ENCODE measurements at places on chromosomes 11 and 22.

DNA sequence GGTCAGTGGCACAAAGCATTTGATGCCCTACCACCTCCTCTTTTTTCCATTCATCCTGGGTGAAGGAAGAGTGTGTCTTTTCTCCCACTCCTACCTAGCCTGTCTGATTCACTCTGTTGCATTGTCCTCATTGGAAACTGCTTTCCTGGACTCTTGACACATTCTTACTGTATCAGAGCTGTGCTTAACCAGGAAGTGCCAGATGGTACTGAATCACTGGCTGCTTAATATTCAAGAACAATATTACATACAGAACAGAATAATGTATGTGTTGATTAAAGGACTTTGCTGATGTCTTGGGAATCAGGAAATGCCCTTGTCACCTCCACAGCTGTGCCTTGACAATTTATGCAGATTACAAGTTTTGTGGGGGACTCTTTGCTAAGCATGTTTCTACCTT, 44.4 kb downstream of the SVIP start:
- peak; percentile 76 for DNase-seq

GRCh38 chr11:17382046-17382728, 6.3 kb downstream of the KCNJ11 start:
- DNase-seq: no peak

DNA sequence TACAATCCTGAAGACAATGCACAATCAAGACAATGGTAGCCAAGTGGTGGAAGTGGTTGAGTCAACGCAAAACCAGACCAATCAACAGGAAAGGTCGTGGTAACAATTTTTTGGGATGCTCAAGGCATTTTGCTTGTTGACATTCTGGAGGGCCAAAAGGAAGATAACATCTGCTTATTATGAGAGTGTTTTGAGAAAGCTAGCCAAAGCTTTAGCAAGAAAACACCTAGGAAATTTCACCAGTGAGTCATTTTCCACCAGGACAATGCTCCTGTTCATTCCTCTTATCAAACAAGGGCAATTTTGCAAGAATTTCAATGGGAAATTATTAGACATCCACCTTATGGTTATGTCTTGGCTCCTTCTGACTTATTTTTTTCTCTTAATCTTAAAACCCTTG, 1932.2 kb upstream of the RAG2 start:
- peak; percentile 54 for DNase-seq

DNA sequence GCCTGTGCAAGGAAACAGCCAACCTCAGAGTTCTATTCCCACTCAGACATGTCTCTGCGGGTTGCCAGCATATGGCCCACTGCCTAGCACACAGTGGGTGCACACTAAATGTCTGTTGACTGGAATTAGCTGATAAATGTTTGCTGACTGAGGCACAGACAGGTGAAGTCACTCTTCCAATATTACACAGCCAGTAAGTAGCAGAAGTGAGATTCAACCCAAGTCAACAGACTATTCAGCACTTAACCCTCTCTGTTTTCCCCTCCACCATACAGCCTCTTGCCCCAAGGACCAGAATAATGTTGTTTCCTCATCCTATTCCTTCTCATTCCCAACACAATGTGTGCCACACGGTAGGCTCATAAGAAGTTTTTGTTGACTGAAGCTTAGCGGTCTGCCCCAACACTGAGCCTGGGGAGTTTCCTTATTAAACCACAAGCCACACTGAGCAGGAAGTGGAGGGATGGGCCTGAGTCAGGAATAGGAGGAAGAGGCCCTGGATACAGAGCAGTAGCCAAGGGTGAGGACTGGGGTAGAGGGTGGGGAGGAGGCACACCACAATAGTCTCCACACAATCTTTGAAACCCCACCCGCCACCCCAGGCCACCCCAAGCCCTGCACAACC, 15.7 kb upstream of the IL10RA start:
- peak; percentile 7 for DNase-seq

DNA sequence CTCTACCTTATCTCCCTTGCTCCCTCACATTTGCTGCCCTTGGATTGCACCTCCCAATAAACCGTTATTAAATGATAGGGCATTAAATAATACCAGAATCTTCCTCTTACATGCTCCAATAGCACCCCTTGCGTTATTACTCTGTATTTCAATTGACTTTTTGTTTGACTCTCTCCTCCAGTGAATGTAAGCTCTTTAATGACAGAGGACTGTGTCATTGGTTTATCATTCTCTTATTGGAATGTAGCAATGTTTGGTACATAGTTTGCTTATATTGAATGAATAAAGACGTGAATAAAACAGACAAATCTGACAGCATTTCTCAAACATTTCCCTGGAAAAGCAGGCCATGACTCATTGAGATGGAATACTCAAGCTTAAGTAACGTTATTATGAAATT, 8.7 kb upstream of the MPEG1 start:
- DNase-seq: peak; percentile 83

GRCh38 chr11:74100735-74101134, 70.1 kb downstream of the C2CD3 start:
- DNase-seq: no peak

DNA sequence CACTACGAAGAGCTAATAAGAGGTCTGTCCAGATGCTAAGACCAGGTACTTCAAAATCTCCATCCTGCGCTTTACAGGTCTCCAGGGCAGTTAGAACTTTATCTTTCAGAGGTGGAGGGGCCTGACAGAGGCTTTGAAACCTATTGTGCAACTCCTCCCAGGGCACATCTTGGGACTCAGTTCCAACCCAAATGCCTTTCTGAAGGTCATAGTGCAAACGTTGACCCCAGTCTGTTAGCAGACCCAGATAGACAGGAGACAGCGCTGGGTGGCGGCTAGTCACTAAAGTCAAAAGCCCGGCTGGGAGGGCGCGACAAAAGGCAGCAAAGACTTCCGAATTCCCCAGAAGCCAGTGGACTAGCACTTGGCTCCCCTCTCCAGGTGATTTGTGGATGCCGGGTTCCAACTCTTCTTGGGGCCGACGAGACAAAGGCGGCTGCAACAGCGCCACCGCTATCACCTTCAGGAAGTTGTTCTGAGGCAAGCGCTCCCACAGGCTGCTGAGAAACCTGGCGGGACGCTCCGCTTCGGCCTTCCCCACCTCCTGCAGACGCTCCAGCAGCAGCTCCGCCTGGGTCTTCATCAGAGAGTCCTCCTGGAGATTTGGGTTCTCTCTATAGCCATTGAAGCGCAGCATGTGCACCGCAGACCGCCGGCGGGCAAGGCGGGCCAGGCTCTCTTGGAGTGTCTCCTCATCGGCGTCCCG, 728 bp downstream of the FANCF start:
- peak; percentile 56 for DNase-seq

DNA sequence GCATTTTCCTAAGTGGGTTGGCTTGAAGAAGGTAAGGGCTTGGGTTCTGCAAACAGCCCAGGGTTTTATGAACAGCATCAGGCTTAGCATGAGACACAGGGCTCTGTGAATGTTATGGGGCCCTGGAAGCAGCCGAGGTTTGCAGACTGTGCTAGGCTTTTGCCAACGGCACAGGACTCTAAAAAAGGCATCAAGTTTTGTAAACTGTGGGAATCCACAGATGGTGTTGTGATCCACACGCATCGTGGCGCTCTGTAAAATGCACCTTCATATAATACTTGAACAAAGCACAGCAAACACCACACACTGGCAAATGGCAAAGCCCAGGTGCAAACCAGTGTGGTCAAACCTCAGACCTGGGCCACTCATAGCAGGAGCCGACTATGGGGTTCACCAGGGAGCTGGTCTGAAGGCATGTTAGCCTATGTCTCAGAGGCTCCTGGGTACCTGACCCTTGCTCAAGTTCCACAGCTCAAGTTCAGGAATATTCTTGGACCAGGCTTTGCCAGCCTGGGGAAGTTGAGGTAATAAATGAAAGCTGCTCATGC, 2.4 kb upstream of the SLCO2B1 start:
- DNase-seq: no peak

- no peak for DNase-seq
Measured at GRCh38 chr11:68296344-68297051, 15.9 kb upstream of the LRP5 start.

DNA sequence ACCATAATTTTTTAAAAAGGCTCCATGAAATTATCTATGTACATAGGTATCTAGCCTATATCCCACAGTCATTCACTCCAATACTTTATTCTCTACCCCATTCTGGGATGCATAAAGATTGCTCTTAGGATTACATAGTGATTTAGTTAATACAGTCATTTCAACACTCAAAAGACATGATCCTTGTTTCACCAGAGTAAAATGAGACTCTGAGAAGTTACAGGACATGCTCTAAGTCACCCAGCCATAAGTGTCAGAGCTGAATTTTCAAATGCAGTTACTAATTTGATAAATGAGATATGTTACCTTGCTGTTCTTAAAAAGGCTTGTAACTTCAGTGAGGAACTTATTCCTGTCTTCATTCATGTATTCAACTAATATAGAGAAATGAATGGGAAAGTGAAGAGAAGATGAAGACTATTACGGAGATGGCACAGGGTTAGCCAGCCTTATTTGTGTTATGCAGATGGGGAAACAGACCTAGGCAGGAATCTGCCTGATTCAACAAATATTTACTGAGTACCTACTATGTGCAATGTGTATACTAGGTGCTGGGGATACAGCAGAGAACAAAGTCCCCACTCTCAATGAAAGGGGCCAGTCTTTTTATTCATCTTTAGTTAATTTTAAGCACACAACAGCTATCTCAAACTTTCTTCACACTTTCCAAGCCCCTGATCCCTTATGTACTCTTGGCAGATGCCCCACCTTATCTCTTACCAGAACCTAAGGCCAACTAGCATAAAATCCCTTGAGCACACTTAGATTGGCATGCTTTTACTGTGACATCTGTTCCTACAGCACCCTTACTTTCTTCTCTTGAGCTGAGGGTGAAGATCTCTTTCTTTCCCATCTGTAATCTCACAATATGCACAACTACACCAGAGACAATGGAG, 21.6 kb downstream of the MAPK1 start:
- DNase-seq: no peak

GRCh38 chr11:48088682-48089050, 108.3 kb downstream of the PTPRJ start:
- no peak for DNase-seq

GRCh38 chr11:64675450-64676260, 47.3 kb downstream of the NRXN2 start:
- DNase-seq: peak; percentile 87

DNA sequence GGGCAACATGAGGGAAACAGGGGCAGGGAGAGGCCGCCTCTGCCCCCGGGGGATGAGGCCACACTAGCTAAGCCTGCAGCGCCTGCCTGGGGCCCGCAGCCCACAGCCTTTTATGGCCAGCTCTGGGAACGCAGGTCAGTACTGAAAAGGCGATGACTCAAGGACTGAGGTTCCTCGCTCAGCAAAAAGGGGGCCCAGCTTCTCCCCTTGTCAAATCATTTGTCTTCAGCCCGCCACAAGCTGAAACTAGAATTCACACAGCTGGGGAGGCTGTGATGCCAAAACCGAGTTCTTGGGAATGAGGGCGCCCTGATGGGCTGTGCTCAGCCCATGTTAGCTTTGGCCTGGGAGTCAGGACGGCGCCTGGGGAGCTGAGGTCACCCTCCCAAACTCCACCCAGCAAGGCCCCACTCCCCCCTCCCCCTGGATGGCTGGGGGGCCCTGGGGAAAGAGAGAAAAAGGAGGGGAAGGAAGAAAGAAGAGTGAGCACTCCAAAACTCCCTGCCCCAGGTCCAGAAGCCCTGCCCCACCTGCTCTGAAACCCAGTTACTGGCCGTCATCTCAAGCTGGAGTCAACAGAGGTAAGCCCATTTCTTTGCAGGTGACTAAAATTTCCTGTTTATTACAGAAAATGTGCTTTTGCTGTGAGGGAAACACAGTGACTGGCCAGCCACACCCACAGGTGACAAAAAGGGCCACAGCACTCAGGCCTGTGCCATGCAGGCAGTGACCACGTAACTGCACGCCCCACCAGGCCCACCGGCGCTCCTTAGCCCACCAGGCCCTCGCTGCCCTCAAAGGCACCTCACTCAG, 13.7 kb downstream of the EHD1 start:
- DNase-seq: peak; percentile 87

DNA sequence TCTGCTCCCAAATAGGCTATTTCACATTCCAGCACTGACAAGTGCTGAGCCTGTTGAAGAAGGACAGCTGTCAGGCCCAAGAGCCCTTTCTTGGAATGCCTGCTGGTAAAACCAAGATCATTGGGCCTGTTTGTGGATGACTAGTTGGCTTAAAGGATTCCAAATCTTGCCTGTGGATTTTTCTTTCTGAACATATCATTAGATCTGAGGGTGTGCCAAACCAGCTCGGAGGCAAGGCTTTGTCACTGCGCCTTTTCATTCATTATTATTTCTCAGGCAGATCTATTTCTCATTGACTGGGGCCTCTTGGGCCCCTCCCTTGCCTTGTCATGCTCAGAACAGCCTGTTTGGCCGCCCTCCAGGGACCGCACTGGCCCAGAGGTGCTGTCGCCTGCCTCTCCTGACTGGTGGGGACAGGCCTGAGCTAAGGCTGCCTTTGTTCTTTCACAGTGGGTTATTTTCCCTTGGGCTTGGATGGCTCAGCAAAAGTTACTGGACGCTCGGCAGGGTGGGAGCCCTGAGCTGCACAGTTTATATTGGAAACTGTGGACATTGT, 222.7 kb upstream of the SESN3 start:
- DNase-seq: peak; percentile 13

DNA sequence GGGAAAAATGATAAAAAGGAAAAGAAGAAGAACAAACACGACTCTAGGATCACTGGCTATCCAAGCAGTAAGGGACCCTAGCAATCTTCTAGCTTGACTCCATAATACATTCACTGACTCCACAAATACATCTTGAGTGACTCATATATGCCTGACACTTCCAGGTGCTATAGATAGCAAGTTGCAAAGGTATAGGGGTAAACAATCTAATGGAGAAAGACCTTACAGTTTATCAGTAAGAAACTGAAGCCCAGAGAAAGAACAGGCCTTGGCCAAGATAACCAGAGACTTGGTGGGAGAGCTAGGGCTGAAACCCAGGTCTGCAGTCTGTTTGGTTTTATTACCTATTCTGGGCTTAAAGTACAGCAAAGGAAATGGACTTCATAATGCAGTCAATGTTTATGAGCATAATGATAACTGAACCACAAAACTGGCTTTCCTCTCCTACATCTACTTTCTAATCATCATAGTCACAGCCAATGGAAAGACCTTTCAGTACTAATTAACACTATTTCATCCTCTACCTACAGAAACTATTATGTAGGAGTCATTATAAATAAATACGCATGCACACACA, 19.7 kb upstream of the SLC5A1 start:
- DNase-seq: no peak

GRCh38 chr11:17498475-17498874, 21.8 kb upstream of the ABCC8 start:
- DNase-seq: no peak

- peak; percentile 43 for DNase-seq
Measured at GRCh38 chr11:114290503-114291235, 5.5 kb upstream of the NNMT start.

DNA sequence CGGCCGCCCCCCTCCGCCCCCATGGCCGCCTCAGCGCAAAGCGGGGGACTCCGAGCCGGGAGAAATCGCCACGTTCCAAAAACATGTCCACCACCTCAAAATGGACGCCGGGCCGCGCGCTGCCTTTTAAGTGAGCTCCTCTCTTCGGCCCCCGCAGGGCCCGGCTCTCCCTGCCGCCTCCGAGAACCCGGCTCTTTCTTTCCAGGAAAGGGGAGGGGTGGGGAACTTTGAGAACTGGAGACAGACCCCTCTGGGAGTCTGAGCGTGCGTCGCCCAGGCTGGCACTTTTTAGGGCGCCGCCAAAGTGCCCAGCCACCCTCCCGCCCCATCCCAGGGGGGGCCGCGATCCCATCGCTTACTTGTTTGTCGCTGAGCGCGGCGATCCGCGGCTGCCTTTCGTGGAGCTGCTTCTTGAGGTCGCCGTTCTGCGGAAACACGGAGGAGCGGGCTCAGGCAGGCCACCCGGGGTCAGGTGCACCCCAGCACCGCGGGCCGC, 1.6 kb downstream of the PHF21B start:
- no peak for DNase-seq
